ENCODE measurements at places on chromosomes 7 and 10. TPM values are rescaled to one million over a fixed set of nuclear protein-coding genes. Genes with fewer than 3 reads are reported as not detected.

DNA sequence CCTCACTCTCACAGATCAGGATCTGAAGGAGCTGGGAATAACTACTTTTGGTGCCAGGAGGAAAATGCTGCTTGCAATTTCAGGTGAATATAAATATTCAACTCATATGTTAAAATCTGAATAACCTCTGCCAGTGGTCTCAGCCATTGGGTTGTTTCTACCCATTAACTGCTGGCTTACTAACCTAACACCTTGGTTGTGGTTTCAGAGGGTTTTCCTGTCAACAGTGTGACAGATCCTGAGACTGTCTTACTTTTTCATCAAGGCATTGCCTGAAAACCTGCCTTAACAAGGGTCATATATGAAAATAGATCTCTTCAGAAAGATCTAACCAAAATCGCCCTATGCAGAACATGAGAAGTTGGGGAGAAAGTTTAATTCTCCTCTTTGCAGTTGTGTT, 307.7 kb downstream of the BICC1 start:
- no peak for DNase-seq

GRCh38 chr7:28528899-28529298, 116.6 kb downstream of the CREB5 start:
- DNase-seq, result no peak

Gene OR6B1
- total RNA-seq, result not detected

Gene ELN
- 29.0 TPM for total RNA-seq

DNA sequence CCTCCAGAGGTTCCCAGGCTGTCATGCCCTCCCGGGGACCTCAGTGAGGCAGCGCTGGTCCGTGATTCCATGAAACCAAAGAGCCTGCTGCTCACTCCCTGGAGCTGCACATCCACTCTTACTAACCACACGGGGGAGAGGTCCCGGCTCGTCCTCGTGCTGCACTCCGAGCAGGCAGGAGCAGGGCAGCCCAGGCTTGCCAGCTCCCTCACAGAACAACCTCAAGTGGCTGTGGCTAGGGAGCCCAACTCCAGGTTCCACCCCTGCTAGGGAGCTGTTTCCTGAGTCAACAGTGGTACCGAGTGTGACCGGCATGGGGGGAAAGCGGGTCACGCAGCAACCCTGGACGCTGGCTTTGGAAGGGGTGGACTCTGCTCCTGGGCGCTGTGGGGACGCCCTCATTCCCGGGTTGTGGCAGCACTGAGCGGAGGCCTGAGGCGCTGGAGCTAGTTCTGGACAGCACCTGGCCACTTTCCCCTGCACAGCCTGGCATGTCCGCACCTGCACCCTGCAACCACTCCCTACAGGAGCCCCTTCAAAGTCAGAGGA, 27.9 kb upstream of the PPP2R2D start:
- DNase-seq, result no peak

GRCh38 chr7:1377111-1377909, 82.0 kb downstream of the MICALL2 start:
- DNase-seq, result peak; percentile 9

Gene SRPK2
- 29.1 TPM for total RNA-seq

- no peak for DNase-seq
Measured at GRCh38 chr7:143362131-143363015, at the start of gene FAM131B. Gene FAM131B, minus strand, starts transcription at chr7:143362713. Its CDS starts 110 bp downstream, at chr7:143362603.

Gene PPP1R17
- total RNA-seq, result not detected

Gene FBXL13
- total RNA-seq, result 0.27 TPM

DNA sequence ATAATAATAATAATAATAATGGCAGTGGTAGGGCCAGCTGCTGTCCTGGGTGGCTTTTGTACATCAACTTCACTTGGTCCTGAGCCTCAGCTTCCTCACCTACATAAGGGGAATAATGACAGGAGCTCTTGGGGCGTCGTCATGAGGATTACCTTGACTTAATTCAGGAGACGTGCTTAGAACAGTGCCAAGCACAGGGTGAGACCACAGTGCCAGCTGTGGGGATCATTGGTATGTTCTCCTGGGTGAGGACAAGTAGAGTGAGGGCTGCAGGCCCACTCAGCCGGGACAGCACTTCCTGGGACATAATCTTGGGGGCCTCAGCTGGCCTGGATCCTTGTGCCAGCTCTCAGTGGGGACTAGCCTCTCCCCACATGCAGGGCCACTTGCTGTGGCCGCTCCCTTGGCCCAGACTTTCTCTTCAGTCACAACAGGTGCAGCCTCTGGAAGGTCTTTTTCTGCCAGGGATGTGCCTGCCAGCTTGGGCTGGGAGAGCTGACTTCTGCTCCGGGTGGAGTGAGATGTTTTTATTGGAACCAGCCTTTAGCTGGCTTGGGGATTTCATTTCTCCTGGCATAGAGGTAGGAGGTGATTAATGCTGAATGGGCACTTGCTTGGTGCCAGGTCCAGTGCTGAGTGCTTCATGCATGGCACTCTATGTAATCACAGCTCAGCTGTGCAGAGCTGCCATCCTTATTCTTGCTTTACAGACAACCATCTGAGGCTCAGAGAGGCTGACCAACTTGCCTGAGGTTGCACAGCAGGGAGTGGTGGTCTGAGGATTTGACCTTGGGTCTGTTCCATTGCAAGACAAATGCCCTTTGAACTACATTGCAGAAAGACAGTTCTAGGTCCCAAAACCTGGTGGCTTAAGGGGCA, 45.3 kb downstream of the TSPAN15 start:
- DNase-seq, result peak; percentile 9

- peak; percentile 78 for DNase-seq
Measured at GRCh38 chr7:113086431-113086888, at the start of gene GPR85. Gene GPR85, minus strand, starts transcription at chr7:113086827. Its CDS starts 2,106 bp downstream, at chr7:113084721.

GRCh38 chr7:68203251-68203650, 1206.6 kb downstream of the TYW1 start:
- no peak for DNase-seq

- DNase-seq, result no peak
Measured at GRCh38 chr7:18337048-18337809, 158.3 kb upstream of the HDAC9 start.

Gene KLF14
- 0.07 TPM for total RNA-seq

DNA sequence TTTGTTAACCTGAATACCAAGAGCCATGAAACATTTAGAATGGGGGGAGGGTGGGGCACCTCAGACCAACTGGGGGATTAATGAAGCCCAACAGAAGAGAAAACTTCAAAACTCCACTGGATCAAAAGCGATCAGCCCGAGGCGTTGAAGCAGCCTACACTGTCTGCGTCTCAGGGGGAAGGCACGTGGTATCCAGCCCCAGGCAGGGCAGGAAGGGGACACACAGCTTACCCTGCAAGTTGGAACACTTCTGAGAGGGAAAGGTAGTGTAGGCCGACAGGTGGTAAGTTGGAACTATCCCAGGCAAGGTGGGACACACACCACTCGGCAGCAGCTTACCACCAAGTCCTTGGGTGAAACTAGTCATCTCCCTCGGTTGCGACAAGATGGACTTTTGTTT, 102.9 kb downstream of the TAX1BP1 start:
- DNase-seq, result no peak

Gene GDF2
- not detected for total RNA-seq

Gene ADAMTS14
- 0.10 TPM for total RNA-seq

Gene GJD4
- total RNA-seq, result not detected

DNA sequence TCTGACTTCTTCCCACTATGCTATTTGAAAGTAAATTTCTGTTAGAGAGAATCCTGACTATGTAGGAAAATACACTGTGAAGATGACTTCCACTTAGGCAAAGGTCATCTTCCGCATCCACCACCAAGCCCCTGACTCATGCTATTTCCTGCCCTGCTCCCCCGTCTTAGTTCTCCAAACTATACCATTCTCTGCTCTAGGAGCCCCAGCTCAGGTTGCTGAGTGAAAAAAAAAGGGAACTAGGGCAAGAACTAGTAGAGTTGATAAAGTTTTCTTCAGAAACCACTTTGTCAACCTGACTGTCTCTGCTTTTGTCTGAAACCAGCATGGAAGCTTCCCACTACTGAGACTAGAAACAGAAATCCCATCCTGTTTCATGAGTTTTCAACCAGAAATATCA, 96.9 kb downstream of the EVX1 start:
- DNase-seq, result no peak

GRCh38 chr10:129523031-129523722, 56.1 kb downstream of the MGMT start:
- no peak for DNase-seq
